SK-N-MC (cell line): ENCODE measurements at places on chromosomes 1 and 21.

DNA sequence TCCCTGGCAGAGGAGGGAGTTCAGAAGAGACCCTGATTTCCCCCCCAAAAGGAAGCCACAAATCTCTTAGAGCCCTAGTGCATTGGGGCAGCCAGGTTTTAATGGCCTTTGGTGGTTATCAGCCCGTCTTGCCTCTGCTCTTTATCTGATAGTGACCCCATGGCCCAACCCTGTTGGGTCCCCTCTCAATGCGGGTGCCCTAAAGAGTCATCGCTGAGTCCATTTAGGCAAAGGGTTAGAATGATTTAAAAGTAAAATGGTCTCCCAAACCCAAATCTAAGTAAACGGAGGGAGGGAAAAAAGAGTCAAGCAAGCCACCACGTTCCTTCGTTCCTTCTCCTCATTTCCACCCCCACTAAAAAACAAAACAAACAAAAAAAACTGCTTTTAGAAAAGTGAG lies 164.0 kb downstream of the RUNX1 start:
- DNase-seq, result no peak

GRCh38 chr1:210231846-210232510 lies 618 bp upstream of the SERTAD4 start:
- peak; percentile 58 for DNase-seq

- no peak for DNase-seq
These were observed 25.0 kb upstream of the LAPTM5 start for GRCh38 chr1:30782361-30783255.

DNA sequence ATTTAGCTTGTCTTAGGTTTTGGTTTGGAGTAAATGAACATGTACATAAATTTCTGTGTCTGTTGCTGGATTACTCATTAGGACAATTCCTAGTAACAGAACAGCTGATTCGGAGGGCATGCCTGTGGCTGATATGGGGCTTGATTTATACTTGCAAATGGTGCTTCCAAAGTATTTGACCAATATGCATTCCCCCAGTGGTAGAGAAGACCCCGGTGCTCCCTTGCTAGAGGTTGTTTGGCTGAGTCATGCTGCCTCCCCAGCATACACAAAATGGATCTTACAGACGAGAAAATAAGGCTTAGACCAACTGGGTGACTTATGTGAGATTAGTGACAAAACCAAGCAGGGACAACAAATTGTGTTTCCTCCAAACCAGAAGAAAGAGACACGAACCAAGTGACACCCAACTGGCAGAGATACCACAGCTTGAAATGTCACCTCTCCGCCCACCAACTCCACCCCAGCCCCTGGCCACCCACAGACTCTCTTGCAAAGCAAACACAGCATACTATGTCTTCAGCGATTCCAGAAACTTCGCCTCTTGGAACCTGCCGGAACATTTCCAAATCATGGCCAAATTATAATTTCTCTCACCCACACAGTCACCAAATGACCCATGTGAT lies 75.9 kb upstream of the ETS2 start:
- no peak for DNase-seq

DNA sequence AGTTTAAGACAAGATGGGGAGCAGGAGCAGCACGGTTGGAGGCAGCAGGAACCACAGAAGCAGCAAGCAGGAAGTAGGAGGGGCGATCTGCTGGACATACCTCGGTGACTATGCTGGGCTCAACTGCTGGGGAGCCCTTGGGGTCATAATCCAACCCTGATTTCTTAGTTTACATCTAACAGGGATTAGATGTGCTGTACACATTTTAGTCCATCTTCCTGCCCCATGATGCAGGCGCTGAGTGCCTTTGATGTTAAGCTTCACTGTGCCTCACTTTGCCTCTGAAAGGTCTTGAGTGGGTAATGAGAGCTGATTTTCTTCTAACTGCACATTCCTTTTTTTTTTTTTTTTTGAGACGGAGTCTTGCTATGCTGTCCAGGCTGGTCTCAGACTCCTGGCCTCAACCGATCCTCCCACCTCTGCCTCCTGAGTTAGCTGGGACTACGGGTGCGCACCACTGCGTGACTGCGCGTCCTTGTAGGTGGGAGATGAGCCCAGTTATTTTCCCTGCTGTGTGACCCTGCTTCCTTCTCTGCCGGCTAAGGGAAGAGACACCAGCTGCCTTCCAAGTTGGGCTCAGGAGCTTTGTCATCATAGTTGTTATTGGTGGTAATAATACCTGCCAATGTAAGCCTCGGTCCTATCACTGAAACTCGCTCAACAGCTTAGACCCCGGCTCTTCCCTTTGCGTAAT lies 1.1 kb upstream of the RCAN3 start:
- no peak for DNase-seq

DNA sequence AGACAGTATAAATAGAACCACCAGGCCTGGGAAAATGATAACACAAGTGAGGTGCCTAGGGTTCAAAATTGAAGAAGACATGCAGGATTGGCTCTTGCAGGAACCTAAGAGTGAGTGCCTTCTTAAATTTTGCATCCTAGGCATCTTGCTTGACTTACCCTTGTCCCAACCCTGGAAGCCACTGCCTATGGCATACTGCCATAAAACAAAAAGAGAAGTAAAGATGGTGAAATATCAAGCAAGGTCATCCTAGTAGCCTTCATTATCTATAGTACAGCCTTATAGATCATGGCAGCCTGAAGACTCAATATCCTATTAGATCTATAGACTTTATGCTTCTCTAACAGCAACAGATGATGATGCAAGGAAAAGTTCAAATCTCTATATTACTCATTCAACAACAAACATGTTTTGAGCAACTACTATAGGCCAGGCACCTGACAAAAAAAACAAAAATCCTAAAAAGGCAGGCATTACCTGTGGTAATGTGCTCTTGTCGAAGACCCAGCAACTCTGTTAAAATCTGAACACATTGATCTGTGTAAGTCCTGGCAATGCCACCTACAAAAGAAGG lies 6.3 kb downstream of the AP4B1 start:
- DNase-seq, result no peak

GRCh38 chr1:78490861-78491450 lies at the start of gene PTGFR:
TSS of gene PTGFR (plus strand) at chr1:78490974. CDS start at chr1:78492744, 1,770 bp downstream.
- DNase-seq, result no peak
